GM23248 (cell line): ENCODE measurements at places on chromosomes 13 and 19. TPM values are rescaled to one million over a fixed set of nuclear protein-coding genes. Genes with fewer than 3 reads are reported as not detected.

The GRIK5 gene
- not detected in 2 replicates for polyA plus RNA-seq

The RASAL3 gene
- not detected in 2 replicates for polyA plus RNA-seq

The APC2 gene
- polyA plus RNA-seq, result 0.10 and 0.11 TPM in 2 replicates

The ZNF556 gene
- not detected in 2 replicates for polyA plus RNA-seq

The ZNF221 gene
- polyA plus RNA-seq, result 1.6 and 1.9 TPM in 2 replicates

The FUZ gene
- 11.7 and 15.1 TPM in 2 replicates for polyA plus RNA-seq
